Activated T-cell treated with anti-CD3 and anti-CD28 coated beads, Interleukin-2, amount 50 U/mL, for 1 hour (primary cell): ENCODE measurements at places on chromosomes 6 and 20.

GRCh38 chr6:125365230-125365629 lies 63.5 kb upstream of the HDDC2 start:
- no peak for DNase-seq

DNA sequence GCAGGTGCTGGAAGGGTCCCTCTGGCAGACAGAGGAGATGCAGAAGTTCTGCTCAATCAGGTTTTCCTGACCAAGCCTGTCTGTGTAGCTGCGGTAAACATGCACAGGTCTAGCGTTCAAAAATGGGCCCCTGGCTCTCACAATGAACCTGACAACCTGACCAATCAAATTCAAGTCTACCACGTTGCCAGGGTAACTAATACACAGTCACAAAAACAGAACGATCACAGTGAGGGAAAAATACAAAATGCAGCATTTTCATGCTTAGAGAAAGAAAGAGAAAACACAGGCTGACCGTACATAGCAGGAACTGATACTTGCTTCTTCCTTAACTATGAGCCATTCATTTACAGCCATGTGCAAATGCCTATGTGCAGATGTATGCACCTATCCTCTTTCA lies 353.1 kb upstream of the TSHZ2 start:
- no peak for DNase-seq

- no peak for DNase-seq
These were observed 30.4 kb downstream of the AKIRIN2 start for GRCh38 chr6:87671555-87672029.

DNA sequence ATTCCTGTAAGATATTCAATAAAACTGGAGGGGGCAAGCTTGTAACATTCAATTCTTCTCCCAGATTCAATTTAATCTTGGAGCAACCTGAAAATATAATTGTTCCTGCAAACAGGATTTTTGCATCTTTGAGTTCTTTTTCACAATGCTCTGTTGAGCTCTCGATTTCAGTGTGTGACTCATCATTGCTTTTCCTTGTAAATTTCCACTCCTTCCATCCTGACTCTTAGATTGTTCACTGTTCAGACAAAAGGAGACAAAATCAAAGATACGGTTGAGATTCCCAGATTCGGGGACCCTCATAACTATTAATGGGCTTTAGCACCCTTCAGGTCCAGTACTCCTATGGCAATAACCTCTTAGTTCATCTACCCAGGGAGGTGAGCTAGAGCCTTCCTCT lies 571.9 kb upstream of the CHD6 start:
- no peak for DNase-seq

GRCh38 chr6:132365281-132365907 lies 35.9 kb downstream of the MOXD1 start:
- no peak for DNase-seq

- DNase-seq = peak; percentile 16
These were observed 3.3 kb downstream of the NPBWR2 start for GRCh38 chr20:64103871-64104666.
